ENCODE measurements at places on chromosomes 2 and 18.

- no peak for DNase-seq
These were observed 19.8 kb downstream of the NEURL3 start for GRCh38 chr2:96485350-96485749.

DNA sequence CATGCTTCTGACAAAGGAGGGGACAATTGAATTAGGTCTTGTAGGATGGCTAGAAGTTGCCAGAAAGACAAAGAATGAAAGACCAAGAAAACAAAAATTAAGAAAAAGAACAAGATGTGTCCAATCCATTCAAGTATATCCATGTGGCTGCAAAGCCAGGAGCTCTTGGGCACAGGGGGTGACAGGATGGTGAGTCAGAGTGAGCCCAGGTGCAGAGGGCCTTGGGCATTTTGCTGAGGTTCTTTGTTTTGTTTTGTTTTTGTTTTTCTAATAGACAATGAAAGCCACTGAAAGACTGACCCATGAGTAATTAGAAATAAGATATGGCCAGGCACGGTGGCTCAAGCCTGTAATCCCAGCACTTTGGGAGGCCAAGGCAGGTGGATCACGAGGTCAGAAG lies 104.6 kb upstream of the KLHL29 start:
- no peak for DNase-seq

DNA sequence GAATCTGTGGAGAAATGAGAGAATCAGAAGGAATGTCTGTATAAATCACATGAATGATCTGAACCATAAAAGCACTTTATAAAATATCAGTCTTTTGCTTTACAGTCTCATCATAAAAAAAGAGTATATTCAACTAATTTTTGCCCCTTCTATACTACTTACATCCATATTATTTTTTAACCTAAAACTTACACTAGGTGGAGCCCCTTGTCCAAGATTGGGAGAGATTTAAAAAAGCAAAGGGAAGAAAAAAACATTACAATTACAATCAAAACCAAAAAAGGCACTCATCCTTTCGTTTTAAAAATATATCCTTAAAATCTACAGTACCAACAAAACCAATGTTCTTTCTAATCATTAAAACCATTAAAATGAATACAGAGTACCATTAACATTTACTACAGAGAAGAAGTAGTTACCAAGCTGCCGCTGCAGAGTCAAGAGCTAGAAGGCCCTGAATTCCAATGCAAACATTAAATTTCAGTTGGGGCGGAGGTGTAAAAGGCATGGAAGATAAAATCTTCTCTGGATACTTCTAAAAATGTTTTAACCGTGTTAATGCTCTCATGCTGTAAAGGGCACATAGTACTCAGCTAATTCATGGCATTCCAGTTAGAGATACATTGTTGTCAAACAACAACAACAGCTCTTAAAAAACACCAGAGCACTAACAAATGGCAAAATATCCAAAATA lies 56.7 kb upstream of the EPB41L3 start:
- no peak for DNase-seq

GRCh38 chr18:51168960-51169662 lies 28.4 kb downstream of the MEX3C start:
- no peak for DNase-seq

- no peak for DNase-seq
These were observed 282.2 kb downstream of the CYP26B1 start for GRCh38 chr2:71865391-71865965.

- no peak for DNase-seq
These were observed 37.1 kb downstream of the B4GALT6 start for GRCh38 chr18:31647127-31647753.
